ENCODE measurements at places on chromosomes 2 and 18.

GRCh38 chr2:5442736-5443135 lies 249.4 kb upstream of the SOX11 start:
- DNase-seq, result no peak

DNA sequence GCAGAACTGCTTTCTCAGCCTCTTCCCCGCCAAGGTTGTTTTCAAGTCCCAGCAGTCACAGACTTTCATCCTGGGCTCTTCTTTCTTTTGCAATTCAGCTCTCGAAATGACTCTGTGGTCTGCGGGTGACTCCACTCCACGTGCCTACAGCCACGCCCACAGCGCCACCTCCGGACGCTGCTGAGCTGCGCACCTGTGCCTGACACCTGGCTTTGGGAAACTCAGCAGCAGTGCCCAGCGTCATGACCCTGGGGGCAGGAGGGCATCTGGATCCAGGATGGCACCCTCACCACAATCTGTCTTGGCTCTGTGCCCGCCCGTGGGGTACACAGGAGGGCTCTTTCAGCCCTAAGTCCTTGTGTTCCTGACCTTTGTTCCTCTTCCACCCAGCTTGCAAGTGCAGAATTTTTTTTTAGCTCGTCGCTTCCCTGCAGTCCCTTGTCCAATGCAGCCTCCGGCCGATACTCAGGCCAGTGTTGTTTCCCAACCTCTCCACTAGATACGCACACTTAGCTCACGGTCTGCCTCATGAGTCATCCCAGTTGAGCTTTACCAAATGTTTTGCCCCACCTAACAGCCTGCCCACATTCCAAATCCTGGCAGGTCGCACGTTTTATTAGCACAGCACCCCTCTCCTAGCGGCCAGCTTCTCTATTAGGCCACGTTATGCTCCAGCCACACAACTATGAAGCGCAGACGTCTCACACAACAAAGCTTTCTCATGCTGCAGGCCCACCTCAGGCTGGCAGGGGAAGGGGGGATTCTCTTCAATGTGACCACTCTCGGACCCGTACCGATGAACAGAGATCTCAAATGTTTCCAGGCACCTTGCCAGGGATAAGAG lies 6.5 kb upstream of the CAPN10 start:
- no peak for DNase-seq

DNA sequence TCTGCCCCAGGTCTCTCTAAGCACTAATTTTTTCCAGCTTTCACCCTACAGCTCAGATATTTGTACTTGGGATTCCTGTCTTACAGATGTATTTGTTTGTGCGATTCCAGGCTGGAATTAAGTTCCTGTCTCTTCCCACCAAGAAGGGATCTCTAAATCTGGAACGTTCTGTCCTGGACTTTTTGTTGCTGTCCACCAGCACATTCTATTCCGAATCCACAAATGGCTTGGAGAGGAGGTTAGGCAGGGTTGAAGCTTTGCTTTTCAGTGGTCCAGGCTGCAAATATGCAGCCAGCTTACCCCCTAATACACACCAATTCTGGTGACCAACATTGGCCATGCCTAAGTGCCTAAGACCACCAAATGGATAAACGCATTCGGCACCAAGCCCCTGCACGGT lies 315.0 kb downstream of the TNS1 start:
- no peak for DNase-seq

- no peak for DNase-seq
Measured at GRCh38 chr2:209629597-209629996, 142.0 kb upstream of the UNC80 start.

DNA sequence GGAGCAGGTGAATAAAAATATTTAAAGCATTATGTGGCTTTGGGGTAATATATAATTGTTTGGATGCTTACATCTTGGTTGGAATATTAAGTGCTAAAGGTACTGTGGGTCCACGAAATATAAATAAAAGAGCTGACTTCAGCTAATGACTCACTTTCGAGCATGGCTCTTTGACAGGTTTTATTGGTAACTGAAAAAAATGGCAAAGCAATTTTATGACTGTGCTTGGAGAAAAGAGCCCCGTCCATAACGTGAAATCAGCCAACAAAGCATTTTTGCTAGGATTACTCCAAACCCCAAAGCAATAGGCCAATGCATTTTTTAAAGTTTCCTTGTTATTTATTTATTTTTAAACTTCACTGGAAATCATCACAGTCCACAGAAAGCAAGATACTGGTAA lies 397.2 kb upstream of the CDH19 start:
- no peak for DNase-seq

DNA sequence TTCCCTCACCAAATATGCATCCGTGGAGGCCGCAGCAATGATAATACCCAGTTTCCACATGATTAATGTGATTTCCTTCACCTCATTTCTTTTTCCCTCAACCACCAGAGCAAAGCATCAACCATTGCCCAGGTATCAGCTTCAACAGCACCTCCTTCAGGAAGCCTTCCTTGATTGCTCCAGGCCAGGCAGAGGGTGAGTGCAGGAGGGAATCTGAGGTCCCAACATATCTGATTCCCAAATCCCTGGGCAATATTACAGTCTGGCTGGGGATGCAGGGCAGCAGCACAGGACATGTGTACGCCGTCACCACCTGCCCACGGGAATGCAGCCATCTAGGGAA lies 142.4 kb upstream of the MYCN start:
- DNase-seq, result no peak

- DNase-seq, result no peak
Measured at GRCh38 chr2:225337183-225337582, 62.3 kb upstream of the NYAP2 start.

GRCh38 chr2:64735504-64735903 lies 81.8 kb upstream of the SERTAD2 start:
- DNase-seq, result no peak

GRCh38 chr18:11660691-11661090 lies 28.4 kb upstream of the GNAL start:
- no peak for DNase-seq

- no peak for DNase-seq
Measured at GRCh38 chr2:64787698-64788097, 134.0 kb upstream of the SERTAD2 start.

DNA sequence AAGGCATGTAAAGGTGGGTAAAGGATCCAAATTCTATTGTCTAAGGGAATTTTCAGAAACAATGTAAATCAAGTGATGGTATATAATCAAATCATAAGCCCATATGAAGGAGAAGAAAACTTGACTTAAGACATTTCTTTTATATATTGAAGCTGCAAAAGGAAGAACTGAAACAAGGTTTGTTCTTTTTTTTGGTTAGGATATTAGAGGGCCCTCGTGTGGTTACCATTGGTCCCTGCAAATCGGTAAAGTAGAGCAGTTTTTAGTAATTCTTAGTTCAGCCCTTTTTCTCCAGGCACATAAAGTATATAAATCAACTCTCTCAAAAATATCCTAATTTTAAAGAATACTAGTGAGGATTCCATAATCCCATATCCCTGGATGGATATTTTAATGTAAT lies 105.6 kb upstream of the STK17B start:
- no peak for DNase-seq

DNA sequence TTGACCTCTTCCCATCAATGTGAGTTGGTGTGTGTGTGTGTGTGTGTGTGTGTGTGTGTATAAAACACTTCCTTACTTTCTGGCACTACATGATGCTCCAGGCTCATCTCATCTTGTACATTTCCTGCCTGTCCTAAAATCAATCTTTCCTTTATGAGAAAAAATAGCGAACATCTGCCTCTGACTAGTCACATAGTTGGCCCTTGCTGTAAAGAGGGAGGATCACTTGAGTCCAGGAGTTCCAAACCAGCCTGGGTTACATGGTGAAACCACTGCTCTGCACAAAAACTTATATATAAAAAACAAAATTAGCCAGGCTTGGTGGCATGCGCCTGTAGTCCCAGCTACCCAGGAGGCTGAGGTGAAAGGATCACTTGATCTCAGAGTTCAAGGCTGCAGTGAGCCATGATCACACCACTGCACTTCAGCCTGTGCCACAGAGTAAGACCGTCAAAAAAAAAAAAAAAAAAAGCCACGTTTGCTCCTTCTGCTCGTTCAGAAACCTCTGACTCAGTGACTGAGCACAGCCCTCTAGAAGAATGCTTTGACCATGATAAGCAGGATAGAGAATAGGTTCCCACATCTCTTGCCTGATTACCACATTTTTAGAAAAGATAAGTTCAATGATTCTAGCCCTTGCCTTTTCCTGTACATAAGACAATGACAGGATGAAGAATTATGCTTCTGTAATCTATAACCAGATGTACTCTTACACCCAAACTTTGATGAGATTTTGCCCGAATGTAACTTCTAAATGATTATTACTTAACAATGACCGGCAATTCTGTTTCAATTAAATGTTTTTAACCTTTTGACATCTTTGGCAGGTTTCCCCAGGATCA lies 45.2 kb upstream of the ST3GAL5 start:
- DNase-seq, result no peak

- DNase-seq, result no peak
Measured at GRCh38 chr2:178006710-178007109, 65.9 kb downstream of the PDE11A start.

DNA sequence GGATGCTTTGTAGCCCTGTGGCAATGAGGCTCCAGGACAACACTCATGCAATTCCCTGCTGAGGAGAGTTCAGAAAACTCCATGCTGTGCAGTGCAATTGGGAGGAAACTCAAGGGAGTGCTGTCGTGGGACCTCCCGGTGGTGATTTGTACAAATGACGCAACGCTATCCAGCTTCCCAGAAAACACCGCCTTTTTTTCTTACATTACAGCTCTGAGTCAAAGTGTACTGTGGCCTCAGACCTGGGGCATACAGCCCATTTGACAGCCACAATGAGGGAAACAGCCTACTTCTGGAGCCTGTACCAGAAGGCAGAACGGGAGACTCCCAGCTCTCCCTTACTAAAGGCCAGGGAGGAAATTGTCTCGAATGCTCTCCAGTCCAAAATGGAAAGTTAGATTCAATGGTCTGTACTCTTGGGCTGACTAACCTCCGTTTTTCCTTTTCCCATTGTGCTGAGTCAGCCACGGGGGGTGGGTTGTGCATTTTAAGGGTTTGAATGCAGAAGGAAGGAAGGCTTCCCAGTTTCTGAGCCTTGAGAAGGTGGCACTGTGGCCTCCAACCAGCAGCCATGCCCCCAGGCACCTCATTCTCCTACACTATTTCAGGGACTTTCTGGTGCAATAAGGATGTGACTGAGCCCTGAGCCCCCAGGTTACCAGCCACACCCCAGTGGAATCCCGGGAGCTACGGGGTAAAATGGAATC lies 16.4 kb upstream of the CYP1B1 start:
- DNase-seq, result no peak

DNA sequence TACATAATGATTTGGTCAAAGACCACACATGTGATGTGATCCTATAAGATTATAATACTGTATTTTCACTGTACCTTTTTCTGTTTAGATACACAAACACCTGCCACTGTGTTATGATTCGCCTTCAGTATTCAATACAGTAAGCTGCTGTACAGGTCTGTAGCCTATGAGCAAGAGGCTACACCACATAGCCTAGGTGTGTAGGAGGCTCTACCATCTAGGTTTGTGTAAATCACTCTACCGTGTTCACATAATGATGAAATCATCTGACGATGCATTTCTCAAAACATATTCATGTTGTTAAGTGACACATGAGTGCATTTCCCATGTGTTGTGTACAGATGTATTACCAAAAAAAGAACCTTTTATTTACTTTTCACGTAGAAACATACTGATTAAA lies 74.5 kb downstream of the USP40 start:
- no peak for DNase-seq

GRCh38 chr2:187769437-187769836 lies 215.2 kb upstream of the TFPI start:
- DNase-seq, result no peak

- peak; percentile 74 for DNase-seq
Measured at GRCh38 chr2:196239622-196240587, 68.5 kb upstream of the STK17B start.

DNA sequence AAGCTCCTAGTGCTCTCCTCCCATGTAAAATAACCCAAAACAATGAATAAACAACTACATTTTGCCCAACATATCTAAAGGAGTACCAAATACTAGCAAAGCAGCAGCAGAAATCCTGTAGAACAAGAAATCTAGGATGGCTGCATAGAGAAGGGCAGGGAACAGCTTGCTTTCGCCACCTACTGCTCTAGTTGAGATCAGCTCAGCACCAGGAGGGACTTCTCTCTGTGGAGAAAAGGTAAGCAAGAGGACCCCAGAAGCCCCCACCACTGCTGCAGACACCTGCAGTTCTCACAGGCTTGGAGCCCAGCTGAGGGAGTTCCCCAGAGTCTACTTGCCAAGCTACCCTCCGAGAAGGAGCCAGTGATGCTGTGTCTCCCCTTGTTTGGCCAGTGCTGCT lies 243.0 kb upstream of the CHST9 start:
- no peak for DNase-seq

- DNase-seq, result no peak
Measured at GRCh38 chr2:19224486-19224885, 133.9 kb downstream of the OSR1 start.

- DNase-seq, result no peak
Measured at GRCh38 chr2:141714496-141714895, 416.3 kb downstream of the LRP1B start.

GRCh38 chr2:64120928-64121327 lies 23.3 kb downstream of the PELI1 start:
- no peak for DNase-seq

- no peak for DNase-seq
Measured at GRCh38 chr2:85755122-85756027, 1.6 kb downstream of the ATOH8 start.

DNA sequence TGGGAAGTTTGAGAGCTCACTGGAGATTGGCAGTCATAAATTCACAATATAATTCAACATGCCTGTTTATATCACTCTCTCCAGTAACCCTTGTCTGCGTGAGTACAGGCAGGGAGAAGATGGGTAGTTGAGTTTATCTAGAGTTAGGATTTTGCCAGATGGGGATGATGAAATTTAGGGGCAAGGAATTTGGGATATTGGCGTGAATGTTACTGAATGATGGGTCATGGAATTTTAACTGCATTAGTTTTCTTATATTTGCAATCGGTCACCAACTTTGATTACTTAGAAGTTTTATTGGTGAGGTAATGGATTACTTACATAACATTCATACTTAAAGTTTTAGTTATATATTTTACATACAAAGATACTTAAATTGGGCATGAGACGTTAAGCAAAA lies 35.1 kb downstream of the SANBR start:
- no peak for DNase-seq

GRCh38 chr2:171088057-171088834 lies 72.4 kb downstream of the TLK1 start:
- DNase-seq, result no peak

Data from NK-92 treated with Interleukin-12 subunit alpha and Interleukin-12 subunit beta, amount 100 ng/mL, for 24 hours (cell line).